Vagina (tissue), 2 donors: ENCODE measurements at places on chromosomes 7 and 10. TPM values are rescaled to one million over a fixed set of nuclear protein-coding genes. Genes with fewer than 3 reads are reported as not detected.

DNA sequence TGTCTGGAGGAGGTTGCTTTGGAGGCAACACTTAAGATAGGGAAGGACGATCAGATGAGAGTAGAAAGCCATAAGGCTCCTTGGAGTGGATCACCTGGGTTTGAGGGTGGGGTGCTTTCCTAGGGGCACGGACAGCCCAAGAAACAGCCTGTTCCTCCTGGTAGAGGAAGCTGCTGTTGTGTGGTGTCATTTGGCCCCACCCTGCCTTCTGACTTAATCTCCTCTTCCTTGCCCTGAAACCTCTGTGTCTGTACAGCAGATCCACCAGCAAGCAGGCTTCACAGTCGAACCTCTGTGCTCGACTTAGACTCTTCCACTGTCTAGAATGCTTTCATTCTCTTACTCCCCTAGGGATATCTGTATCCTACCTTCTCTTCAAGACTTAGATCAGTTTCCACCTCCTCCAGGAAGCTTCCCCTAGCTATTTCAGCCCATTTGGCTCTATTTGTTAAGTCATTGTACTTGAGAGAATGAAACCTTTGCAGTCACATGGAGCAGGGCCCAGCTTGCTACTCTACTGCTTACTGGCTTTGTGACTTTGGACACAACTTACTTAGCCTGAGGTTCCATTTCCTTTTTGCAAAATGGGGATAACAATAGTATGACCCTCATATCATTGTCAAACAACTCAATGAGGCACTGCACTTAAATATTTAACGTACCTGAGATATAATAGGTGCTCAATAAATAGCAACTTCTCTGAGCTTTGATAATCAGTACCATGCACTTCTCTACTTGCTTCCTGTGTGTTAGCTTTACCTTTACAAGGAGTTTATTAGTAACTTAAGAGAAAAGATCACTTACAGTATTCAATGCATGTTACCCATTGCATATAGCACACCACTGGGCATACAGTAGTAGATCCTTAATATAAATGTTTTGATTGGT lies 5.0 kb downstream of the MXI1 start:
- H3K36me3 ChIP-seq, result no peaks in the 10 kb centered on the region
- H3K4me3 ChIP-seq, result no peak overlapping the region
- DNase-seq, result no peak

- DNase-seq, result no peak
- no peak overlapping the region for H3K4me3 ChIP-seq
- no peak overlapping the region for H3K27ac ChIP-seq
- no peaks in the 10 kb centered on the region for H3K27me3 ChIP-seq
These were observed 3.5 kb upstream of the CCDC126 start for GRCh38 chr7:23593706-23594105.

Gene PPP1R9A
- total RNA-seq, result 1.5 TPM

DNA sequence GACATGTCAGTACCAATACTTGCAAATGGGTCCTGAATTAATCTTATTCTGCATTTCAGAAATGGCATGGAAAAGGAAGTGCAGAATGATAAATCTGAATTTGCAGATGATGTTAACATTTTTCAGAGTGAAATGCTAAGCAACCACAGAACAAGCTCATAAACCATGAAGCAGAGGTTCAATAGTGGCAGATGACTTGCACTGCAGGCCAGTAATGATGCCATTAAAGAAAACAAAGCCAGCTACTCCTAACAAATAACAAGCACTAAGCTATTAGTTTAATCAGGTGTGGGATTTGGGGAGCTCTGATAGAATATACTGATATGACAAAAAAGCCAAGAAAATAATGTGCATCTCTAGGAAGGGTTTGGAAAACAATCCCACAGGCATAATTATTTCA lies 85.4 kb downstream of the FAM13C start:
- no peaks in the 10 kb centered on the region for H3K36me3 ChIP-seq
- no peak overlapping the region for H3K4me3 ChIP-seq
- no peaks in the 10 kb centered on the region for H3K27me3 ChIP-seq
- no peak overlapping the region for H3K27ac ChIP-seq
- no peak for DNase-seq
- H3K4me1 ChIP-seq, result no peaks in the 10 kb centered on the region

GRCh38 chr10:113131613-113132261 lies 181.7 kb downstream of the TCF7L2 start:
- peak overlapping the region; percentile 40 for H3K27ac ChIP-seq
- no peak for DNase-seq

Gene SPOCK2
- total RNA-seq, result 46.9 TPM

Gene MYO1G
- total RNA-seq, result 5.2 TPM

Gene ZNF32
- total RNA-seq, result 51.1 TPM

Gene PRPS1L1
- total RNA-seq, result not detected

GRCh38 chr7:147912946-147913638 lies 677.5 kb upstream of the C7orf33 start:
- no peak overlapping the region for H3K27ac ChIP-seq
- no peak overlapping the region for H3K4me3 ChIP-seq
- no peaks in the 10 kb centered on the region for H3K27me3 ChIP-seq
- H3K36me3 ChIP-seq, result no peaks in the 10 kb centered on the region
- H3K4me1 ChIP-seq, result no peaks in the 10 kb centered on the region

GRCh38 chr7:92645114-92646061 lies 55.2 kb upstream of the FAM133B start:
- no peak for DNase-seq
- H3K4me3 ChIP-seq, result no peak overlapping the region
- no peaks in the 10 kb centered on the region for H3K27me3 ChIP-seq
- H3K4me1 ChIP-seq, result peaks cover 44% of the 10 kb centered on the region

- H3K4me3 ChIP-seq, result no peak overlapping the region
- DNase-seq, result no peak
- no peaks in the 10 kb centered on the region for H3K27me3 ChIP-seq
- no peaks in the 10 kb centered on the region for H3K36me3 ChIP-seq
- H3K27ac ChIP-seq, result no peak overlapping the region
- peaks cover 29% of the 10 kb centered on the region for H3K4me1 ChIP-seq
These were observed 65.0 kb upstream of the FGFR2 start for GRCh38 chr10:121662945-121663917.

GRCh38 chr7:73761854-73762658 lies 8.0 kb downstream of the CLDN3 start:
- H3K27ac ChIP-seq, result no peak overlapping the region
- H3K4me3 ChIP-seq, result no peak overlapping the region
- no peaks in the 10 kb centered on the region for H3K4me1 ChIP-seq
- no peaks in the 10 kb centered on the region for H3K27me3 ChIP-seq
